ENCODE measurements at places on chromosomes 13 and 19.

DNA sequence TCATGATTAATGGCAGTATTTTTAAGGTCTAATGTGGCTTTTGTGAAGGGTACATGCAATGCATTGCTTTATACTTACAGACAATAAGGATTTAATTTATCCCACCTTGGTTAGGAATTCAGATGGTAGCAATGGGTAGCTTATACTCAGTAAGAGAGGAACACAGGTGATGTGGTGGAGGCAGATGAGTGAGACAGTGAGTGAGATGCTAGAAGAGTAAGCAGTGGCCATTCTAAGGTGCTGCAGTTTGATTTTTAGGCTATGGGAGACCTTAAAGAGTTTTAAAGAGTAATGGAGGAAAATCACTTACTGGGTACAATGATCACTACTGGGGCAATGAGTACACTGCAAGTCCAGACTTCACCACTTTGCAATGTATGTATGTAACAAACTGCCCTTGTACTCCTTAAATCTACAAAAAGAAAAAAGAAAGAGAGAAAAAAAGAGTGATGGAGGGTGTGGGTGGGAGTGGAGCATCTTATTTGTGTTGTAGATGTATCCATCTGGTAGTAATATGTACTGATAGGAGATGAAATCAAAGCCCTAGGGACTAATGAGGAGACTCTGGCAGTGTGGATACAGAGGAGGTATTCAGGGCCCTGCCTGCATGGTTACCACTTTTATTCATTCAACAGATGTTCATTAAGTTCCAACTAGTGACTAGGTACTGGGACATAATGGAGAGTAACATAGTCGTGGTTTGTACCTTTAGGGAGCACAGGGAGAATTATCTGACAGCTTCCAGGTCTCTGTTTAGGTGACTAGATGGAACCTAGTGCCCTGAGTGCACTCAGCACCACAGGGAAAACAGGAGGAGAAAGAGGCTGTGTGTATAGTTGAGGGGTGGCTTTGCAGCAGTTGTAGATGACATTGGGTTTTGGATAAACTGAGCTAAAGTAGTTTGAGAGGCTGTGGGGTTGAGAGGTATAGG, 99.0 kb downstream of the GPC6 start:
- DNase-seq: no peak

DNA sequence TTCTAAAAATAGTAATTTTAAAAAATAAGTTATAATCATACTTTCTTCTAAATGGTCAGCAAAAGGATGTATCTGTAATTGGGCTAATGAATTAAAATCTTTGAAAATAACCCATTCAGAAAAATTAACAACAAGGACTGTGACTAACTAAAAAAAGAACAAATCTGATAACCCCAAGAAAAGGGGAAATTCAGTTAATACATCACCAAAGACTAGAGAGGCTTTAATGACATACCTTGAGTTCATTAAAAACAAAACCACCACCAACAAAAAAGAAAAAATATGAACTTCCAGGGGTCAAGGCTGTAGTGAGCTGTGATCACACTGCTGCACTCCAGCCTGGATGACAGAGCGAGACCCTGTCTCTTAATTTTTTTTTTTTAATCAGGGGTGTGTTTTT, 121.8 kb downstream of the TBC1D4 start:
- no peak for DNase-seq

- no peak for DNase-seq
These were observed 147.1 kb downstream of the NHLRC3 start for GRCh38 chr13:39185326-39185725.

- no peak for DNase-seq
These were observed 6.1 kb downstream of the SOX21 start for GRCh38 chr13:94706101-94706842.

DNA sequence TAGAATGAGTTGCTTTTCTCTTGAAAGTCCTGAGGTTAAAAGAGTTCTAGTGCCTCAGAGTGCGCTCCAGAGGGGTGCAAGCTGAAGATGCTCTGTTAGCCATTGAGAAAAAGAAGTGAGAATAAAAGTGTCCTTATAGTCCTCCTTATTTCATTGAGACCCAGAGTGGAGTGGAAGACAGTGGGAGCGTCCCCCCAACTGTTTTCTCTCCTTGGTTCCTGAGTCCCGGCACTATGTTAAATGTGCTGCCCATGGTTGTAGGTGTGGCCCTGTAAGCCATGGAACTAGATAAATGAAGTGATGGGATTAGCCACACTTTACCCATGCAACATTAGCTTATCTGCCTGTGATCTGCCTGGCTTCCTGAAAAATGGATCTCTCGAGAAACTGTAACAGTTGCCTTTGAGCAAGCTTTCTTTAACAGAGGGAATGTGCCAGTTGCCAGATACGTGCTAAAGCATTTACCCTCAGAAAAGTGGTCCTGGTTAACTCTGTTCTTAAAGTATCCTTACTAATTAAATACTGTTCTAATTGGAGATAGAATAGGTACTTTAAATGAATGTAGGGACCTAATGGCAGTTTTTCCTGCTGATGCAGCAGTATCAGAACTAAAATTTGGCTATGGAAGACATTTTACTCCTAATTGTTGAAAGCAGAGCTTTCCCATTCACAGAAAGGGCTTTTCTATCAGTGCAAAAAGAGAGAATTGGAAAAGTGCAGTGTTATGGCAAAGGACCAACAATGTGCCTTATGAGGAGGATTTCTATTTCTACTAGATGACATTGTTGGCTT, 21.4 kb upstream of the PSG9 start:
- DNase-seq: no peak
